SK-N-DZ (cell line): ENCODE measurements at places on chromosomes 6 and 20.

DNA sequence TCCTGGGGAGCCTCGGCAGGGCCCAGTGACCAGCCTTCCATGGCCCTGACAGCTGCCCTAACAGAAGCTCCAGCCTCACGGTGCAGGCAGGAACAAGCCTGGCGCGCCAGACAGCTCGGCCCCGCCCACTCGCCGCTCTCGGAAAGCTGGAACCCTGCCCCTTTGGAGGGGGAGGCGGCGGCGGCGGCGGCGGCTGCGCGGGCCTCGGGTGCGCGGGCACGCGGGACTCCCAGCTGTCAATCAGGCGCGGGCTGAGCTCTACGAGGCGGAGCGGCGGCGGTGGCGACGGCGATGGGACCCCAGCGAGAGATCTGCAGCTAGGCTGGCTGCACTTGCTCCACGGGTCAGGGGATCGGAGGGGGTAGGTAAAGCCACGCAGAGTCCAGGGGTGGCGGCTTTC is at the start of gene NRSN1:
TSS of gene NRSN1 (plus strand) at position 236 of the 400 bp plus-strand sequence. CDS start 8,113 bp downstream, outside the sequence.
- DNase-seq, result peak; percentile 80

DNA sequence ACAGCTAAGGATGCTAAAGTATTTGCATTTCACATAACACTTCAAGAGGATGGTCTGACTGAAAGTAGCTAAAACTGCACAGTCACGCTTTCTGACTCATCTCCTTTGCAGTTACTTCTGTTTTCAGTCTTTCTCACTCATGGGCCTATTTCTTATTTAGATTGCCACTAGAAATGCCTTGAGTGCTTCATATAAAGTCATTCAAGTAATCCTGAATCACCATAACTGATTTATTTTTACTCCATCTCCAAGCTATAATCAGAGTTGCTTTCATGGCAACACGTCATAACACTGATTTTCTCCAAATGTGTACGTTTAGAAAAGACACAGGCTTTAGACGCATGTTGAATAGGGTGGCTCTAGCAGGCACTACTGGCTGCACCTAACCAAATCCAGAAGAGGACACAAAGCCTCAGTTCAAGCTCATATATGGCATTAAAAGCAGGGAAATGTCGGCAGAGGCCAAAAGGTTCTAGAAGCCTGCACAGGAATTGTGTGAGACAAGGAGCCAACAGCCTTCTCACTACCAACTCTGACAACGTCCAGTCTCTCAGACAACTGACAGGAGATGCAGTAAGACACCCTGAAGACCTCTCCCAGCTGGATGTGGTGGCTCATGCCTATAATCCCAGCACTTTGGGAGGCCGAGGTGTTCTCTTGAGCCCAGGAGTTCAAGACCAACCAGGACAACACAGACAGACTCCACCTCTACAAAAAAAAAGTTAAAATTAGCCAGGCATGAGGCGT is 64.1 kb upstream of the BEND6 start:
- no peak for DNase-seq

DNA sequence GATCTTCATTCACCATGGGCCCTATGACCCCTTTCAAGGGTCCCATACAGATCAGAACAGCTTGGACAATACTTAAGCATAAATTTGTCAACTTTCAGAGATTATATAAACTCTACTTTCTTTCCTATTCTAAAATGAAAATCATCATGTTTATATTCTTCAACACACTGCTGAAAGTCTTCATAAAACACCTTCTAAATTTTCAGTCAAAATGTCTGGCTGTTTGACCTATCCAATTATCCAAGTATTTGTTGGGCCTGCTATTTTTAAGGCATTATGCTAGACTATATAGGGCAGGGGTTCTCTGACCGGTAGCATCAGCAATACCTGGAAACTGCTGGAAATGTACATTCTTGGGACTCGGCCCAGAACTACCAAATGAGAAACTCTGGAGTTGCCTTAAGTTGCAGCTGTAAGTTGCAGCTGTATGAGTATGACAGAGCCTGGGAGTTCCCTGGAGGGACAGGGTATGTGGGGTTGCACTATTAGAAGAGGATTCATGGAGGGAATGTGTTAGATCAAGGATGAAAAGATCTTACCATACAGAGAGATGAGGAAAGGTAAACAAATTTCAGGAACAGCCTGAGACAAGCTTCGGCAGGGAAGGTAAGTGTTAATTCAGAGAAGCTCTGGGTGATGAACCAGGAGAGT is 293.0 kb downstream of the ADGB start:
- DNase-seq, result no peak

DNA sequence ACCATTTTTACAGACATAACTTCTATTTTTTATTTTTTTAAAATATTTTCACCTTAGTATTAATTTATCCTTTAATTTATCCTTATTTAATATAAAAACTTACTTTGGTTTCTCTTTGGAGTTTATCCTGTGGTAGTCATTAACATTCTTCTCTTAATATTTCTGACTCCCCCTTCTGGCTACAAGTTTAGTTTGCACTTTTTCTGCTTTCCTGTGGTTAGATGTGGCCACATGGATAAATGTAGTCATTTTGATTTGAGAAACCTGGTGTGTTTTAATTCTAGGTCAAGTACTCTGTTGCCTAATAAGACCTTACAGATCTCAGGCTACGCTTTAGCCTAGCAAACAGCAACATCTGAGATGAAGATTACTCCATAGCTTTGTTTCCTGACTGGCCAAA is 1187.5 kb downstream of the HACE1 start:
- DNase-seq, result no peak

GRCh38 chr6:122620428-122620827 is 10.2 kb downstream of the PKIB start:
- DNase-seq, result no peak

DNA sequence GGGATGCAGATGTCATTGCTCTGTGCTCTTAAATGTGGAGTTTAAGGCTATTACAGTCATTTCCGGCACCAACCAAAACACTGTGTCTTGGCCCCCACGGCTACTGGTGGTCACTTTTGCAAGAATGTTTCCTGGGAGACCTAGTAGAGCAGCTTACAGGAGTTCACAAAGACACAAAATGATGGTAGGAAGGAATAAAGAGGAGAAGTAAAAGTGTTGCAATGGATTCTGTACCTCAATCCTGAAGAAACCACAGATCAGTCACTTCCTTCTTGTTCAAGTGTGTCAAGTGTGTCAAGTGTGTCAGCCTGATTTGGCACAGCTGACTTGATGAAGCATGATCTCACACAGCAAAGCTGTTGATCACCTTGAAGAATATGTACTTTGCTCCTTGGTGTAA is 344.0 kb downstream of the PLCB1 start:
- no peak for DNase-seq

GRCh38 chr20:61382194-61382593 is 130.1 kb downstream of the CDH4 start:
- DNase-seq, result no peak

DNA sequence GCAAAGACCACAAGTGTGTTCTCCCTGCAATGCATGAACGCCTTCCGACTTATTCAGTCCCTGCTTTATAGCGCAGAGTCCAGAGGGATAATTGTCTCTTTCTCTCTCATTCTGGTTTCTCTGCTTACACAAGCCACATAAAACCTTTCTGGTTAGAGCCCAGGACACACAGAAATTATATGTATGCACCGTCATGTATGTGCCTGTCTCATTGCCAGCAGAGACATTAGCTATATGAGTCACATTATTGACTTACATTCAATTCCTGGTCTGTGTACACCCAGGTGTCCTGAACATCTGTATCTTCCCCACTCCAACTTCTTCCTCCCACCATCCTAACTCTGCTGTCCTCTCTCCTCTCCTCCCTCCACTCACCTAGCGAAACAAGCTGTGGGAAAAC is 44.0 kb downstream of the LRFN2 start:
- no peak for DNase-seq

- DNase-seq, result no peak
Measured at GRCh38 chr6:34181908-34182307, 36.0 kb upstream of the GRM4 start.

DNA sequence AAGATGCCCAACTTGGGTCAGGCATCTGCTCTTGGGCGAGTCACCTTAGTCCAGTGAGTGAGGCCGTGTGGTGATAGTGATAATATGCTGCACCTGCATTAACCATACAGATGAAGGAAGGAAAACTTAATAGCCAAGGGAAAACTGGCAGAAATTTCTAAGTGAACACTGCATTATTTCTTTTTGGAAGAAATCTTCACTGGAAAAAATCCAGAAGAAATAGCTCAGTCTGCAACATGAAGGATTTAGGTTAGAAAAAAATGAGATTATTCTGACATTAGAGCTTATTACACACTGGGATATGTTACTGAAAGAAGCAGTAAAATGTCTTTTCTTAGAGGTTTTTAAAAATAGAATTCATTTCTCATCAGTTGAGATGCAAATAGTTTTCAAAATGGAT is 947.3 kb downstream of the KIF16B start:
- DNase-seq, result no peak

GRCh38 chr6:7974938-7975763 is 64.6 kb upstream of the TXNDC5 start:
- no peak for DNase-seq

DNA sequence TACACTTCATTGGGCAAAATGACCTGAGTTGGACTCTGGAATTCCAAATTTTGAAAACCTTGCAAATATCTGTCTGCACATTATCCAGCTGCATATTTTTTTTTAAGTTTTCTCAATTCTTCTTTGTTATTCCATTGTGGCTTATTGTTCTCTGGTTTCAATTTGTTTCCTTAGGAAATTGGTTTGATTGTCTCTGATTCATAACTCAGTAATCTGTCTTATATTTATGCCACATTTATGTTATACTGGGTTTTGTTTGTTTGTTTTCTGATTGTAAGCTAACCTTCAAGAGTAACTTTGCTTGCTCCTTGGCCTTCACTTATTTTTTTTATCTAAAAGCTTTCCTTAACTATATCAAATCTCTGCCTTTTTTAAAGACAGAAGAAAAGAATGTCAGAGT is 193.3 kb upstream of the PLCB4 start:
- DNase-seq, result no peak

GRCh38 chr20:5614506-5614905 is 135.7 kb upstream of the SHLD1 start:
- no peak for DNase-seq

- no peak for DNase-seq
Measured at GRCh38 chr6:45808917-45809316, 206.7 kb downstream of the CLIC5 start.

DNA sequence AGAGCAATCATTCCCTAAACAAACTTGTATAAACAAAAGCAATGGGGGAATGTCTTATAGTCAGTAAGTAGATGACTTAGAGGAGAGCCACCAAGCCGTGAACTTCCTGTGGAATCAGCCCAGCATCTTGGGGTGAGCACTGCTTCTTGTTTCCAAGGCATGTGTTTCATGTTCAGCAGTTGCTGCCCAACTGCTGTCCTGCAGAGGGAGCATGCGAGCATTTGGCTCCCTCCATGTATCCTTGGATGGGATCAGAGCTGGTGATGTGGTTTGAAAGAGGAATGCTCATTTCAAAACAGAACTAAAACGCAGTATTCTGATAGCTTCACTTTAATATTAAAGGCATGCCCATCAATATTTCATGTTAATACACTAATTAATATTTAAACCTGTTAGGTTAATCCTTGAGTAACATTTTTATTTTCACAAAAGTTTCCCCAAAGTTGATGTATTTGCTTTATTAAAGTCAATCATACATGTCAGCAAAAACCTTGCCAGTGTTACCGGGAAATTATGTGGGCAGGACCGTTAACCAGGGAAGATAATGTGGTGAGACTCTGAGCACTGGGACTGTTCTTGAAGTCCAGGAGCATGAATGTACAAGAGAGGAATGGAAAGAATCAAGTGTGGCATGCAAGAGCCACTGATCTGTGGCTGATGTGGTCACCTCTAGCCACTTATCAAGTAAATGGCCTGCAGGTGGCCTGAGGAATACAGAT is 172.1 kb upstream of the GGTLC1 start:
- peak; percentile 31 for DNase-seq

DNA sequence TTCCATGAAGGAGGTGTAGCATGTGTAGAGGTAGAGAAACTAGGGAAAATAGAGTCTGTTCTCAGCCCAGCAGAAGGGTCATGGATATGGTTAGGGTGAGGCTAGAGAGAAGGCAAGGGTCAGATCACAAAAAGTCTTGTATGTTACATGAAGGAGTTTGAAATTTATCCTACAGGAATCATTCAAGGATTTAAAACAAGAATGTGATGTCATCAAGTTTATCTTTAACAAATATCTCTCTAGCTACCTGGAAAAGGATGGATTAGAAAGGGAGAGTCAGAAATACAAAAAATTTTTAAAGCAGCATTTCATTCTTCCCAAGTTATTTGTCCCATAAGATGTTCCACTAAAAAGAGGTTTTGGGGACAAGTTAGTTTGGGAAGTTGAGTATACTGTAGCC is 4.4 kb upstream of the CHD6 start:
- DNase-seq, result no peak

DNA sequence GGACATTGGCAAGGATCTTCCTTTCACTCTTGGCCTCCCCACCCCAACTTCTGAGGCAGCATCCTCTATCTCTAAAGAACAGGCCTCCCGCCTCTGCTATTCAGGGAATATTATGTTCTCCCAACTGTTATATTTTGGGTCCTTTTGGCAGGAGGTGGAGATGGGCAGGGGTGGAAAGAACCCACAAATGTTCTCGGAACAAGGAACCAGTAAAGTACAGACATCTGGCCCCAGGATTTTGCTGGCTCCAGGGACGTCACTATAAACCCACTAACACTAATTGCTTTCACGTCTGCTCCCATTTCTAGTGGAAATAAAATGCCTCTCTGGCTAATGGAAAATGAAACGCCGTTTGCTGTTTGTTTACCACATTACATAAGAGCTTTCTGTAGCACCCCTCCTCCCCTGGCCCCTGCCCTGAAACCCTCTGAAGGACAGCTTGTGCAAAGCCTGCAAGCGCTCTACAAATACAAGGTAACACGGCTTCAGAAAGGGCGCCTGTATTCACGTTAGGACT is 77.7 kb upstream of the TBC1D7 start:
- no peak for DNase-seq

- DNase-seq, result no peak
Measured at GRCh38 chr6:107965746-107966145, 7.7 kb upstream of the SEC63 start.

GRCh38 chr6:13881621-13882165 is 43.1 kb upstream of the RNF182 start:
- no peak for DNase-seq

GRCh38 chr6:109014606-109015005 is 80.0 kb downstream of the SESN1 start:
- DNase-seq, result no peak

GRCh38 chr6:131728296-131728939 is 17.6 kb upstream of the CTAGE9 start:
- no peak for DNase-seq

- DNase-seq, result no peak
Measured at GRCh38 chr20:19761841-19762240, 3.8 kb downstream of the RIN2 start.

DNA sequence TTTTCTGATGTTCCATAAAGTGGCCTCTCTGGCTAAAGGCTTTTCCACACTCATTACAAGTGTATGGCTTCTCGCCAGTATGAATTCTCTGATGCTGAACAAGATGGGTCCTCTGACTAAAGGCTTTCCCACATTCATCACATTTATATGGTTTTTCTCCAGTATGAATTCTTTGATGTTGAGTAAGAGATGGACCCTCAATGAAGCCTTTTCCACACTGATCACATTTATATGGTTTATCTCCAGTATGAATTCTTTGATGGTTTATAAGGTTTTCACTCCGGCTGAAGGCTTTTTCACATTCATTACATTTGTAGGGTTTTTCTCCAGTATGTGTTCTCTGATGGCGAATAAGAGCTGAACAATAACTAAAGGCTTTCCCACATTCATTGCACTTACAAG is 20.4 kb downstream of the ZNF184 start:
- no peak for DNase-seq
